HCT116 (cell line): ENCODE measurements at places on chromosomes 12 and 14.

DNA sequence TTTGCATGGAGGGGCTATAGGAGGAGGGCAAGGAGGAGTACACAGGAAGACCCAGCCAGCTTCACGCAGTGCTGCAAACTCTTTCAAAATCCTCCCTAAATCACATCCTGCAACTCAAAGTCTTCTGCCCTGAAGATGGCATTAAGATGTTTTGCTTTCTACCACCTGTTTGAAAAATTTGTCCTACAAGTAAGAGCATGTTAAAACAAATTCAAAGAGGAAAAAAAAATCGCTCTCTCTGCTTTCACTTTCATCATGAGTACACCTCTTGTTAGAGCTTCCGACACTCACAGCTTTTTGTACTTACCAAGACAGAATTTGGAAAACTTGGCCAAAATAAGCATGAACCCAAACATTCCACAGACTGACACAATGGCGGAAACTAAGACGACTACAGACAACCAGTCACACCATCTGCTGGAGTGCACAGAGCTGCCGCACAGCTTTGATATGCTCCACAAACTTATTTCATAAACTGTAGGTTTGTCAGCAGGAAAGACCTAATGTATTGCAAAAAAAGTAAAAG is 21.3 kb downstream of the GCH1 start:
- DNase-seq = no peak

- DNase-seq = no peak
Measured at GRCh38 chr12:54988402-54989054, 4.0 kb upstream of the TESPA1 start.

GRCh38 chr12:131066207-131066885 is 112.6 kb downstream of the ADGRD1 start:
- DNase-seq = no peak

DNA sequence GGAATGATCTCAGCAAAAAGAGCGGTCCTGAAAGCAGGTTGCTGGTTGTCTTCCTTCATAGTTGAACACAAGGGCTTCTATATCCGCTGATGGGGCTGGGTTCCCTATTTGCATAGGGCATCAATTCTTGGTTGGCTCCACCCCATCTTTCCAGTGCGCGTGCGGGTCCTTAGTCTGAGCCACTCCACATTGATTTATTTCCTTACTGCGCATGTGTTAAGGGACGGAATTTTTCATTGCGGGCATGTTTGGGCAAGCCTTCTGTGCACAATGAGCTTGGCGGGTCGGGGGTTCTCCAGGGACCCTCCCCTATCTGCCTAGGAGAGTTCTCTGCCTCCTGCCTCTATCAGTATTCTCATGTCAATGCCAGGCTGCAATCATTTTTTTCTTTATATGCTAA is 21.2 kb upstream of the DLGAP5 start:
- no peak for DNase-seq

GRCh38 chr14:77589099-77589498 is 27.3 kb downstream of the SPTLC2 start:
- DNase-seq = no peak

DNA sequence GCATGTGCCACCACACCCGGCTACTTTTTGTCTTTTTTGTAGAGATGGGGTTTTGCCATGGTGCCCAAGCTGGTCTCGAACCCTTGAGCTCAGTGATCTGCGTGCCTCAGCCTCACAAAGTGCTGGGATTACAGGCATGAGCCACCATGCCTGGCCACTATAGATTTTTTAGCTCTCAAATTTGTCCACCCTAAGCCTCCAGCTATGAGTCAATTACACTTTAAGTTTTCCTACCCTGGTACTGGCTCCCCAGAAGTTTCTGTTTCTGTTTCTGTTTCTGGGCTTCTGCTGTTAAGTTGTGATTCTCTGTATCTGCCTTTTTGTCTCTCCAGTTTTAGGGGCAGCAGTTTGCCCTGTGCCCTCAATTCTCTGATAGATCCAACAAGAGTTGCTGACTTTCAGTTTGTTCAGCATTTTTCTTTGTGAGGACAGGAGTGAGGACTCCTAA is 4.4 kb upstream of the TINF2 start:
- no peak for DNase-seq
